ENCODE measurements at places on chromosomes 7 and 10.

GRCh38 chr10:124198871-124199270 lies 105.5 kb upstream of the CHST15 start:
- no peak for DNase-seq

GRCh38 chr7:151366166-151366879 lies 24.7 kb downstream of the NUB1 start:
- no peak for DNase-seq

DNA sequence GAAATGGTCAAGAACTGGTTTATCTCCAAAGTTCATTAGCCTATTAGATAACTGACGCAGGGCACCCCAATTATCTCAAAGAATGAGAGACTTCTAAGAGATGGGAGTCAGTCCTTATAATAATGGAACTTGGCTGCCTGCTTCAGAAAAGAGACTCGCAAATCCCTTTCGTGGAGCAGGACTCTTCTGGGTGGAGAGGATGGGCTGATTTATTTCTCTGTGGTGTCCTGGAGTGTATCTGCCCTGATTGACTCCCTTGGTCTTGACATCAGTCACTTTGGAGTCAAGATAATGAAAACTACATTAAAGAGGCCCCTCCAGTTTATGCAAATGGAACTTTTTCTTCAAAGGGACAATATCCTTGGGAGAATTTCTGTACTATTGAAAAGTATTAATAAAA lies 198.9 kb downstream of the HDAC9 start:
- DNase-seq, result no peak

DNA sequence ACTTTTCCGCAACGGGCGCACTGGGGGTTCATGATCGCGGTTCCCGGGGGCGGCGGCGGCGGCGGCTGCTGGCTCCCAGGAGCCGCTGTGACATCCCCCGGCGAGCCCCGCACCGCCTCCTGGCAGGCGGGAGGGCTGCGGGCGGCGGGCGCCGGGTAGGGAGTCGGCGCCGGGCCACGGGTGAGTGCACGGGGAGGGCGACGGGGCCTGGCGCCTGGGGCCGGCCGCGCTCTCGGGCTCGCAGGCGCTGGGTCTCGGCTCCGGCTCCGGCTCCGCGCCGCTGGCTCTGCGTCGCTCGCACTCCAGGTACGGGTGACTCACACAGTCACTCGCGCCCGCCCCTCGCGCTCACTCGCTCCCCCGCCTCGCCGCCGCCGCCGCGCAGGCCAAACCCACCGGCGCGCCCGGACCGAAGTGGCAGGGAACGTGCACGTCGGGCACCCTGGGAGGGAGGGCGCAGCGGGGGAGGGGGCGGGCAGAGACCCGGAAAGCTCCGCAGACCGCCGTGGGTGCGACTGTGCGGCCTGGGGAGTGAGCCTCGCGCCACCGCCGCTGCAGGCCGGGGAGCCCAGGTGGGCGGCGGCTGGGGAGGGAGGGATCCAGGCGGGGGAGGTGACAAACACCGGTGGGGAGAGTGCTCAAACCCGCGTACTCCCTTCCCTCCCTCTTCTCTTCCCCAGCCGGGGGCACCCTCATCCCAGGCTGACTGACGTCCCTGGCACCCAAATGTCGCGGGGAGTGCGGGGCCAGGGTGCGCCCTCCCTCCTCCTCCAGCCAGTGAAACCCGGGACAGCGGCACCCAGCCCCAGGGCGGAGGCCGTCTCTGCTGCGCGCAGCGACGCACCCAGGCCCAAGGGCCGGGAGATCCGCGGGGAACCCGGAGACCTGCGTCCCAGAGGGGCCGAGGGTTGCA lies 276.9 kb upstream of the NEBL start:
- DNase-seq, result no peak

DNA sequence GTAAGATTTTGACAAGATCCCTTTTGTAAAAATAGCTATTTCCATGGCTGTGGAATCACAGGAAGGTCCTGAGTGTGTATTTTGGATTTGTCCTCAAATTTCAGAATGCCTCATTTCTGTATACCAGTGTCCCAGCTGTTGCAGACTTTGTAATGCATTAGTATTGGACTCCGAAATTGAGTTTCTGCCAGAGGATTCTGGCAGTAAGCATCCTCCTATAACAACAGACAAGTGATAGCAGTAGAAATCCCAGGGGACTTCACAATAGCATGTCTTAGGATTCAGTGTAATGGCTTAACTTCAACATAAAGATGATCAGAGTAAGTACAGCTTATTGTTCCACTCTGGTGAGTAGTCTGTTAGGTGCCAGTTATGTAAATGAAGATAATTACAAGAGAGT lies 104.6 kb downstream of the FOXP2 start:
- DNase-seq, result peak; percentile 73

GRCh38 chr10:48215486-48216203 lies 58.9 kb downstream of the FRMPD2 start:
- DNase-seq, result no peak

DNA sequence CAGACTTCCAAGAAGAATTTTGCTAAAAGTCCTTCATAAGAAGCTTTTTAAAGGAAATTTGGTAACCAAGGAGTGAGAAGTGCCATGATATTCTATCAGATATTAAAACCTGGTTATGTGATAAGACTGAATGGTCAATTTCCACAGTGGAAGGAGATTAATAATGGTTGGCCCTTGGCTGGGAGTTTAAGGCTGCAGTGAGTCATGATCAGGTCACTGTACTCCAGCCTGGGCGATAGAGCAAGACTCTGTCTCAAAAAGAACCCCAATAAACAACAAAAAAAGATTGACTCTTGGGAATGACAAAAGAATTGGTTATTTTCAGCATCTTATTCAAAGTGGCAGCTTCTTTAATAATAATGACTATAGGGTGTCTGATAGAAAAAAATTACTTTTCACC lies 37.2 kb downstream of the EXOC4 start:
- no peak for DNase-seq

- no peak for DNase-seq
Measured at GRCh38 chr10:12435348-12435747, 86.0 kb downstream of the CAMK1D start.

DNA sequence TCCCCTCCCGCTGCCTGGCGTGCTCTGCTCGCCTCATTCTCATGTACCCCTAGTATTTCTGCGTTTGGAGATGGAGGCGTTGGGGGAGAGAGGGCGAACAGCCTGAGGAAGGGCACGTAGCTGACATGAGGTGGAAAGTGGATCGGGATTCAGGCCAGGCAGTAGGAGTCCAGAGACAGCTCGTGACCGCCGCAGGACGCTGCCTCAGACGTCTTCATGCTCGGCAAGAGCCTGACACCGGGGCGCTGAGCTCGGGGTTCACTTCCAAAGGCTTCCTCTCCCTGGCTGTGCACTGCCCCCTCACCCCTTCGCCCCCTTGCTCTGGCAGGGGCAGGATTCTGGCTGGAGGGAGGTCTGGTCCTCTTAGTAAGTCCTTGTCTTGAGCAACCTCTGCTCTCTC lies 374.4 kb upstream of the MKI67 start:
- DNase-seq, result no peak

GRCh38 chr7:157662110-157662791 lies 325.4 kb downstream of the DNAJB6 start:
- no peak for DNase-seq

- no peak for DNase-seq
Measured at GRCh38 chr10:77036276-77036675, 601.3 kb downstream of the KCNMA1 start.

- no peak for DNase-seq
Measured at GRCh38 chr7:51647486-51647885, 330.9 kb upstream of the COBL start.

- no peak for DNase-seq
Measured at GRCh38 chr10:16497911-16498310, 23.8 kb downstream of the C1QL3 start.

GRCh38 chr7:99392659-99393354 lies 15.6 kb downstream of the PDAP1 start:
- DNase-seq, result peak; percentile 37

GRCh38 chr7:94874036-94874785 lies 33.2 kb upstream of the PPP1R9A start:
- no peak for DNase-seq

- no peak for DNase-seq
Measured at GRCh38 chr10:71911296-71911953, 52.8 kb upstream of the CHST3 start.

GRCh38 chr7:28732071-28732869 lies 225.9 kb downstream of the TRIL start:
- DNase-seq, result no peak

- DNase-seq, result no peak
Measured at GRCh38 chr7:157043745-157044144, 33.3 kb upstream of the MNX1 start.

- DNase-seq, result no peak
Measured at GRCh38 chr10:86090807-86091206, 275.8 kb downstream of the GRID1 start.

DNA sequence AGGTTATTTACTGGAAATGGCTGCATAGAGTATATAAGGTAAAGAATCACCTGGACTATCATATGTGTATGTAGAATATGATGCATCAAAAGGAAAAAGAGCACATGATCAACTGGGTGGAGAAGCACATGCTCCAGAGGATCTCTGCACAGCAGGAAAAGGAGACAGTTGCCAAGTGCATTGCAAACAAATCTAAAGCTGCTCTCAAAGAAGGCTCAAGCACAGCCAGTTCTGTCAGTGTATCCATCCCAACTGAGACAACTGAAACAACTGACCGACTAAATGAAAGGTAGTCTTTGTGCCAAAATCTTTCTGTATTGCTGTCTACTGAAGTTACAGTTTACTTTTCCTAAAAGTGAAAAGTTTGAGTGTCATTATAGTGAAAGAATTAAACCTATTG lies 83.2 kb upstream of the SGCE start:
- DNase-seq, result no peak

GRCh38 chr10:112471878-112472487 lies 25.0 kb downstream of the VTI1A start:
- no peak for DNase-seq

DNA sequence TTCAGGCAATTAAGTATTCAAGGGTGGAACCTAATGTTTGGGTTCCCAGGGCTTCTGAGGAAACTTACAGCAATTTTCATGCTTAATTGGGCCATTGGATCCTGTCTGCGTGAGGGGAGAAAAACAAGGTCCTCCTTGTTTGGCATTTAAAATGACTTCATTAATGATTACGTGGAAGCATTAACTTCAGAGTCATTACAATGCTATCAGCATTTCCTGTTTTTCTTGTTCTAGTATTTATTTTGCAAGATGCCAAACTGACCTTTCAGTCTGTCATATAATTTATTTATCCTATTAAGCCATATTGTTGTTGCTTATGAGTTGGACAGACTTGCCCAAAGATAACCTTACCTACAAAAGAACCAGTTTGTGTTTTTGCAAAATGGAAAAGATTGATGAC lies 324.1 kb upstream of the LRRN3 start:
- no peak for DNase-seq

- no peak for DNase-seq
Measured at GRCh38 chr7:11077816-11078215, 104.1 kb downstream of the PHF14 start.

DNA sequence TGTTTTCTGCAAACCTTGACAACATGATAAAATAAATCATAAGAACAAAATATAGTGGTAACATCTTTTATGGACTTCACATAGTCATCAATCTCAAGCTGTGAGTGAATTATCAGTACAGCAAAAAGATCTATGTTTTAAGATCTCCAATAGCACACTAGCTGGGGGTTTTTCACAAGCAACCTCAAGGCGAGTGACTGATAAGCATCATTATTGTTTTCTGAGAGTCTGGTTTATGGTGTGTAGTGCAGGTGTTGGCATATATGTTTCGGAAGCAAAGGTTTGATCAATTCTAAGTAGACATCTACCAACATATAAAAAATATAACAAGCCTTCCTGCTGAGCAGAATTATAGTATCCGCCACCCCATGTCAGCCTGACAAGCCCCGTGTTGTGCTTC lies 403.8 kb upstream of the MGMT start:
- DNase-seq, result no peak

- DNase-seq, result no peak
Measured at GRCh38 chr7:40058636-40059035, 75.8 kb downstream of the MPLKIP start.

GRCh38 chr7:149296368-149296767 lies 34.4 kb downstream of the ZNF783 start:
- DNase-seq, result peak; percentile 60

DNA sequence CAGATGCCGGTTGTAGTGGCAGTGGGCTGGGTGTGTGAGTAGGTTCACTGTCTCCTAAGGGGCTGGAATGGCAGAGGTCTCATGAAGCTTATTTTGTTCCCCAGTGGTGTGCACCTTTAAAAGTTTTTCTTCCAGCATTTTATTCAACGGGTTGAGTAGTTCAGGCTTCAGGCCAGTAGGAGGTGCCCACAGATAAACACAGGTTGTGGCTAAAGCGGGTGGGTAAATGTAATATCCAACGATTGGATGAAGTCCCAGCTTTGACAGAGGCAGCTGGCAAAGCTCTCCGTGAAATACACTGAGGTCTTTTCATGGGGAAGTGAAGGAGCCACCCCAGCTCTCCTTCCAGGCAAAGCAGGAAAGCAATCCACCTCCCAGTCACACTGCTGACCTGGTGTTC lies 339.8 kb upstream of the LRRTM3 start:
- DNase-seq, result no peak

DNA sequence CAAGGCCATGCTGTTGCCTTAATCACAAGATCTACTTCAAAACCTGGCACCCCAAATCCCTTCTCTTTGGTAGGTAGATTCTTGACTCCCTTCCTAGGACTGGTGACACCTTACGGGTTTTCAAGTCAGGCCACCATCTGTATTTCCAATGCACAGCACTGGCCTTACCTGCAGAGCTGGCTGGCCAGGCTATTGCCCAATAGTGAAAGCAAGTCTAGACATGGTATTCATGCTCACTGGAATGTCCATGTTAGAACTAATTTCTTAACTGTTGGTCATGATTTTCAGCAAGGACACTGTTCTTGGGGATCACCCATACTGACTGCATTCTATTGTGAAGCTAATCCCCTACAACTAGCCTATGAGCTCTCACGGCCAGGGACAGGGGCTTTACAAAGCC lies 313.1 kb upstream of the RNF32 start:
- no peak for DNase-seq

DNA sequence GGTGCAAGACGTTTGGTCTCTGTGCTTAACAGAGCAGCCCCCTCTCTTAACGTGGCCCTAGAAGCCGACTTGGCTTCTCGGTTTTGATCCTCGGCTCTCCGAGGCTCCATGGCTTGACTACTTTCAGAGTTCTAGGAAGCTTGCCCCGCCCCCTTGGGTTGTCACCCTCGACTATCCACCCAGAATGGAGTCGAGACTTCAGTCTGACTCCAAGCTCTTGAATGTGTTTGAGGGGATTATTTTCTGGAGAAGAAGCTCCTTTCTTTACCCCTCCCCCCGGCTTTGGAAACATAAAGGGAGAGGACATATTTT lies 448 bp downstream of the SEC24C start:
- DNase-seq, result no peak

DNA sequence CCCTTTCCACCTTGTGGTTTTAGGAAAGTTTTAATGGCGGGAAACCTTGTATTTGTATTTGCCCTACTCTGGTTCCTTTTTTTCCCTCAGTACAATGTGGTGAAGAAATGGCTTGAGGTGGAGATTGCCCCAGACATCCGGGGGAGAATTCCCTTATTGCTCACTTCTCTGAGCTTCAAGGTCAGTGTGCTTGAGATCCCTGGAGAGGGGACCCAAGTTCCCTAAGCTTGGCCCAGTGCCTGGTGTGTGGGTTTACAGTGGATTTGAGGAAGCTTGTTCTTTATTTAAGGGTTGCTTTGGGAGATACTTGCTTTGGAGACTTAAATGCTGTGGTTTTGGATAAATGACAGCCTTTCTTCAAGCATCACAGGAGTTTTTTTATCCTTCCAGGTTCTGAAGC lies 18.3 kb downstream of the CALHM2 start:
- no peak for DNase-seq
